ENCODE measurements at places on chromosomes 11 and 22.
A peak's percentile ranks its signal among the peaks of the same experiment; 100 is the strongest.

DNA sequence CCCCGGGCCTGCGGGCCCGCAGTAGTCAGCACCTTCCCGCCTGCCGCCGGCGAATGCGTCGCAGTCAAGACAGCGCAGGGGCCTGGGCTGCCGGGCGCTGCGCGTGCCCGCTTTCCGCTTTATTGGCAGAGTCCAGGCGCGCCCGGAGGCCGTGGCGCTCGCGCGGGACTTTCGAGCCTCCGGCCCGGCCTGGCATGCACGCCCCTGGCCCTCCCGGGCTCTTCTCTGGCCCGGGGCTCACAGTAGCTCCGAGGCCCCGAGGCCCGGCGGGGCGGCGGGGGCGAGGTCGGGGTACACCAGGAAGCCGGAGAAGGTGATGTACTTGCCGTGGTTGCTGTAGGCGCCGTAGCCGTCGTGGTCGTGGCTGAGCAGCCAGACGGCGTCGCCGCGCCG is 3.1 kb downstream of the FAM180B start:
- DNase-seq = no peak

GRCh38 chr11:35911013-35911412 is 32.8 kb upstream of the LDLRAD3 start:
- DNase-seq = no peak

- DNase-seq = no peak
These were observed 55.5 kb downstream of the CSNK2A3 start for GRCh38 chr11:11297578-11297977.

- no peak for DNase-seq
These were observed 41.3 kb upstream of the CXCR5 start for GRCh38 chr11:118842369-118842768.

DNA sequence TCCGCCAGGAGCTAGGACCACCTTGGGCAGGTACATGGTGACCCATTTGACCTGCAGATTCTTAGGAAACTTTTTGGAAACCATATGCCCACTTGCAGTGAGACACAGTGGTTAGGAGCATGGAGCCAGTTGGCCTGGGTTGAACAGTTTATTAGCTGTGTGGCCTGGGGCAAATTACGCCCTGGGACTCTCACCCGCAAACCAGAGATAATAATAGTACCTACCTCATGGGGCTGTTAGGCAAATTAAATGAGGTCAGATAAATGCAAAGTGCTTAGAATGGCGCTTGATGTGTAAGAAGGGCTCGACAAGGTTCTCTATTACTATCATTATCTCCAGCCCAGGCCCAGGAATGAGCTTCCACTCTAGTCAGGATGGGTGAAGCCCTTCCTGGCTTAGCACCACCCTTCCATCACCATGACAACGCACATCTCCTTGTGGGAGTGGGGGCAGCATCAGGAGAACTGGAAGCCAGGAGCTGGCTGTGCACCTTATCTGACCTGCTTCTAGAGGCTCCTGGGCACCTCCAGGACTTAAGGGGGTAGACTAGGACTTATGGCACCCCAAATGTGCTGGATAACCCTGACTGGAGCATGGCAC is 5.1 kb downstream of the SYT12 start:
- DNase-seq = no peak

- no peak for DNase-seq
These were observed 22.8 kb downstream of the CTTN start for GRCh38 chr11:70421123-70421522.

GRCh38 chr22:17789379-17790200 is 15.3 kb upstream of the BID start:
- no peak for DNase-seq

- no peak for DNase-seq
These were observed 457.2 kb upstream of the CADM1 start for GRCh38 chr11:115961159-115962003.

- DNase-seq = no peak
These were observed 625.4 kb downstream of the BRD1 start for GRCh38 chr22:49202226-49202625.

GRCh38 chr11:104028476-104029263 is 7.8 kb upstream of the DDI1 start:
- DNase-seq = no peak

GRCh38 chr11:78878631-78879030 is 304.0 kb upstream of the NARS2 start:
- DNase-seq = no peak

GRCh38 chr22:19431649-19432132 is at the start of gene HIRA:
HIRA (minus strand) TSS chr22:19431733; CDS start chr22:19431476, 257 bp downstream.
- DNase-seq = peak; percentile 82

GRCh38 chr11:77244277-77245027 is 57.0 kb downstream of the GDPD4 start:
- no peak for DNase-seq

- DNase-seq = no peak
These were observed 16.4 kb downstream of the TOM1 start for GRCh38 chr22:35315855-35316745.

- no peak for DNase-seq
These were observed 35.5 kb downstream of the USP28 start for GRCh38 chr11:113839842-113840241.

DNA sequence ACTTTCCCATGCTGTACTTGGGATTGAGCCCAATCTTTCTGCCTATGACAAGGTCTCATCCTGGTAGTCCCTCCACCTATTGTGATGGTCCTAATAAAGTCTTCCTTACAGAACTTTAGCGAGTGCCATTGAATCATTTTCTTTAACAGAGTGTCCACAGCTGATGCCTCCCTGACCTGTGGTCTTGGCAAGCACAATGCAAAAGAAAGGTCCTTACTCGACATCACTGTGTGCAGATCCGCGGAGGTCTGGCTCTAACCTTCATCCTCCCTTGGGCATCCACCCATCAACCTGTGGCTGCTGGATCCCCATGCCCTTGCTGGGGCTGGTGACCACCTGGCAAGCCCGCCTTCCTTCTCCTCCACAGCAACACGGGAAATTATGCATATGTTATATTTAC is 1203.9 kb downstream of the TBC1D22A start:
- DNase-seq = no peak

DNA sequence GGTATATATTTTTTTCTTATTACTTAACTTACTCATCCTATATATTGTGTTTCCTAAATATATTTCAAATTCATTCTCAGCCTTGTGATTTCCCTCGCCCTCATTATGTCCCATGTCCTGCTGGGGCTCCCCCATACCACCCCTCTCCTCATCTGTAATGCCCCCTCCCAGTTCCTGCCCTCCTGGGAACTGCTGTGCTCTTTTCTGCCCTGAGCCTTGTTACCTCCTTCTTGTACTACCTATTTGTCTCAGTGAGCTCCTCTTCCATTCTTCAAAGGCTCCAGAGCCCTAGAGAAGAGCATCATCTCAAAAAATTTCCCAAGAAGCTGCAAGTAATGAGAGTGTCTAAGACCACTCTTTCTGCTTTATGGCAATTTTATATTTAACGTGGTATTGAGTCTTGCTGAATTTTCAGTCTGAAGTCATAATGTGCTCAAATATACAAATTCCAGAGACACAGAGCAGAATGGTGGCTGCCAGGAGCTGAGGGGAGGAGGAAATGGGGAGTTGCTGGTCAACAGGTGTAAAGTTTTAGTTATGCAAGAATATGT is 66.5 kb upstream of the TOP3B start:
- DNase-seq = no peak

DNA sequence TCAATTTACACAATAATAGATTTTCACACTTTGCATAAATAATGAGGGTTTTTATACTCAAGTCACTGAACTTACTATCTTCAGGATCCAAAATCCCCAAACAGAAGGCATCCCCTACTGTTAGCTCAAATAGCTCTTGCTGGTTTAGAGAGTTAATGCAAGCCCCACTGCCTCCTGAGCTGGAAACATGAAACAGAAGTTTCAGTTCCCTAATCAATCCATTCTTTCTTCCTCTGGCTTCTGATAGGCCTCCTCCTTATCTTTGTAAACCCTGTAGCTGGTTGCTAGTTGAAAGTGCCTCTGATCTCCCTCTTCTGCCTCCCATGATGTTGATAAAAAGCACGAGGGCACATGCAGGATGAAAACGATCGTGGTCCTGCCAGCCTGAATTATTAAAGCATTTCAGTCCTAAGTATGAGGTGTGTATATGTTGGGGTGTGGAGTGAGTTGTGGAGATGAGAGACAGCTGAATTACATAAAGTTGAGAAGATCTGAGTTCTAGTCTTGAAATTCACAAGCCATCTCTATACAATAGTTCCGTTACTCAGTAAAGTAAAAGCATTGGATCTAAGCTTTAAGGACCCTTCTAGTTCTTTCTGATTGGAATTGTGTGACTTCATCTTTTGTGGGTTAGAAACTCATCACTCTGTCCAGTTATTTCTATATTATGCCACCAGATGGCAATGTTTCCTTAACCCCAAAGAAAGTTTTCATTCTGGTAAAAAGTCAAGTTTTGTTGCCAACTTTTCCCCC is 35.0 kb upstream of the EHF start:
- no peak for DNase-seq

- no peak for DNase-seq
These were observed 23.3 kb downstream of the ARL14EP start for GRCh38 chr11:30346068-30346688.

GRCh38 chr11:132780046-132780445 is 752.3 kb downstream of the OPCML start:
- no peak for DNase-seq

DNA sequence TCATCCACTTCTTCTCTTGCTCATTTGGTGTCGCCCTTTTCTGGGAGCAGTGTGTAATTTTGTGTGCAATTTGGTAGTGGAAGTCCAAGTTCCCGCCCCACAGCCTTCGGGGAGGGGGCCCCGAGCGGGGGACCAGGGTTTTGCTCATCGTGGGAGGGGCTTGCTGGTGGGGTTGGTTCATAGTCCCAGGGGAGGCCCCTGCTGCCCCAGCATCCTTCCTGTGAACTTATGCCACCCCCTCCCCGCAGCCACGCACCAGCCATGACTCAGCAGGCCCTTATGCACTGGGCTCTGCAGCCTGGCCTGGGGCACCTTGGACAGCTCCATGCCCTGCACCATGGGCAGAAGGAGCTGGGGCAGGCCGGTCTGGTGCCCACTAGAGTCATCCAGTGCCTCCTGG is 1183.6 kb downstream of the BRD1 start:
- DNase-seq = no peak

DNA sequence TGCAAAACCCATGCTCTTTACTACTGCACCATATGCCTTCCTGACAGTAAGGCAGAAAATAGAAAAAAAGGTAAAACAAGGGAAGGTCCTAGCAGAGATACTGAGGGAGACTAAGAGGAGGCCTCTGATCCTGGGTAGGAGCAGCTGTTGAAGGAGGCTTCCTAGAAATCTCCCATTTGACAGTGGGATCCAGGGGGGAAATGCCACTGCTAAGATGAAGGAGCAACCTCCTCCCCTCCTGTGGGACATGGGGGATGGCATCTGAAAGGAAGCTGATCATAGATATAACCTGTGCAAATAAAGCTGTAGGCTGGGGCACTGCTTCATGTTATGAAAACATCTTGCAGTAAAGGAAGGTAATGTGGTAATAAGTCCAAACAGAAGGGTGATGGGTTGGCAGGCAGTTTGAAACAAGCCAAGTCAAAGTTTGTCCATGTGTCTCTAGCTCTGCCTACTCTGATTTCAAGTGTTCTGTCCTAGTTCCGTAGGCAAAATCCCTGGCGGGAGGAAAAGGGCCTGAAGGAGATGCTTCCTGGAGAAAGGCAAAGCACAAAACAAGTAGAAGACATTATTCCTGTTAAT is 86.7 kb upstream of the EED start:
- no peak for DNase-seq

DNA sequence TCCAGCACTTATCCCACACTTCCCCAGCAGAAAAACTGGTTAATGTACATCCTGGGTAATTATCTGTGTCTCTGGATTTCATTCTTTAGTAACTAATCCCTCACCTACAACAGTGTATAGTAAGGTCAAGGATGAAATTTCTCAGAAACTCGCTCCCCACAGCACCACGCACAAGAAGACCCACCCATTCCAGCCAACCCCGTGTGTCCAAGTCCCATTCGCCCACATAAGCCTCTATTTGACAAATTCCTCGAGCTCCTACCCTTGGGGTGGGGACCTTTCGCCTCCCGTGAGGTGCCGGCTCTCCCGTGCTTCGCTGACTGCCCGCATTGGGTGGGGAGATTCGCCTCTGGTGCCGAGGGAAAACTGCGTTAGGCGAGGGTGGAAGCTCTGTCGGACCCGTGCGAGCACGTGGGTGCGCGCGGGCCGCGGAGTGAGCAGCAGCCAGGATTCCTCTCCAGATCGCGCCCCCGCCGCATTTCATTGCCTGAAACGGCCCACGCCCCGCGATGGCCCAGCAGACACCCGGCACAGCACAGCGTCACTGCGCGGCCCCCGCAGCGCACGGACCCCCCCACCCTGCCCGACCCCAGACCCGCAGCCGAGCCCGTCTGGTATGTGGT is 866 bp downstream of the EXPH5 start:
- no peak for DNase-seq

- DNase-seq = no peak
These were observed 52.7 kb downstream of the PHF21B start for GRCh38 chr22:44956840-44957767.

GRCh38 chr11:125948278-125949051 is 2.6 kb downstream of the VSIG10L2 start:
- no peak for DNase-seq

- DNase-seq = peak; percentile 79
These were observed 607 bp downstream of the CCDC82 start for GRCh38 chr11:96388891-96389719.

DNA sequence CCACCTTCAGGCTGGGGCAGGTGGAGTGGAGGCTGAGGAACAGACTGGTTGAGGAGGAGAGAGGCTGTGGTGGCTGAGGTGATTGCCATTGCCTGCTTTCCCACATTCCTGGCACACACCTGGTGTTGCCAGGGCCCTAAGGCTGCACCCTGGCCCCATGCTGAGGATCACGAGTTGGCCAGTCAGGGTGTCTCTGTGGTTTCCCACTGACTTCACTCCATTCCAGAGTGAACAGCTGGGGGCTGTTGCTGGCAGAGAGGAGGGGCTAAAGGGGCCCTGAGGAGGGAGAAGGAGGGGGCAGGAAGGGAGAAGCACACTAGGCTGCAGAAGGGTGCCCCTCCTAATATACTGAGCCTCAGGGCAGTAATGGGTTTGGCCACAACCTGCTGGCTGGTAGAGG is 1.8 kb downstream of the TMEM86A start:
- DNase-seq = no peak

DNA sequence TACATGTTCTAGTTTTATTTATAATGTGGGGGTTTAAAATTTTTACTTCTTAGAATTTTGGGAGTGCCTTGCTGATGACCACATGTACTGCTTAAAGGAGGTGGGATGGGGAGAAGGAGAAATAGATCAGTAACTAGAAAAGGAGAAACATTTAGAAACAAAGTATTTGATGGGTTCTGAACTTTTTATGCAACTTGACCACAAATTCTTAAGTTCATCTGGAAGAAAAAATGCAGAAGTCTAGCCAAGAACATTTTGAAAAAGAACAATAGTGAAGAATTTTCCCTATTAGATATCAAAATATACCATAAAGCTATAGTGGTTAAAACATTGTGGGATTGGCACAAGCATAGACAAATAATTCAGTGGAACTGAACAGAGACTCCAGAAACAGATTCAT is 73.3 kb upstream of the AMPD3 start:
- DNase-seq = no peak

GRCh38 chr11:113818426-113818825 is 38.8 kb downstream of the CLDN25 start:
- DNase-seq = no peak

All from activated naive CD4-positive, alpha-beta T cell (primary cell).